ENCODE measurements at places on chromosomes 1 and 21.

- DNase-seq = no peak
These were observed 64.6 kb upstream of the LRP8 start for GRCh38 chr1:53392460-53392859.

DNA sequence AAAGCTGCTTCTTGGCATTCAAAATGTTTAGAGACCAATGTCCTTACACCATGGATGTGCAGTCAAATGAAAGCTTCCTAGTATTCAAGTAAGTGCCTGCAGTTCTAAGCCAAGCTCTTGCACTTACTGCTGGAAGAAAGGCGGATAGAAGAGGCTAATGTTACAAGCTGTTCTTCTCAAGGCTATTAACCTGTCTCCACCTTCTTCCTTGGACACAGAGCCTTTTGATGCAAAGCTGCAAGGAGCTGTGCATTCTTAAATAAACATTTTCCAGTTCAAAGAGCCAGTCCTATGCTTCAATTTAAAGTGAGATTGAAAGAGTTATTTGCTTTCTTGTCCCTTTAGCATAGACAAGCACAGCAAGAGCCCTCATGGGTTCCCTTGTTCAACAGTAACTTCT, 167.9 kb upstream of the RUNX1 start:
- DNase-seq = no peak

DNA sequence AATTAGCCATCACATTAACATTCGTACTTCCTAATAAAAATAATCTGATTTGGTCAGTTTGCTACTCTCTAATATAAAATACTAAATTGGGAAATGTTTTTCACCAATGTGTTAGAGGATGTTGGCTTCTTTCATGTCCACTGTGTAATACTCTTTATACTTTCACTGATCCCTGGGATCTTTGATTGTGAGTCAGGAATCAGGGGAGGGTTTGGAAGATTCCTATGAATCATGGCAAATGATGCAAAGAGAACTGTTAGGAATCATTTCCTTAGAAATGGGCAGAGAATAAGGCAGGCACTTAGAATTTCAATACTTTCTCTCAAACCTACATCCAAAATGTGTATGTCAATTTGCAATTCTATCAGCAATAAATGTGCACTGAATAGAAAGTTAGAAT, 31.0 kb downstream of the KRTAP24-1 start:
- no peak for DNase-seq

DNA sequence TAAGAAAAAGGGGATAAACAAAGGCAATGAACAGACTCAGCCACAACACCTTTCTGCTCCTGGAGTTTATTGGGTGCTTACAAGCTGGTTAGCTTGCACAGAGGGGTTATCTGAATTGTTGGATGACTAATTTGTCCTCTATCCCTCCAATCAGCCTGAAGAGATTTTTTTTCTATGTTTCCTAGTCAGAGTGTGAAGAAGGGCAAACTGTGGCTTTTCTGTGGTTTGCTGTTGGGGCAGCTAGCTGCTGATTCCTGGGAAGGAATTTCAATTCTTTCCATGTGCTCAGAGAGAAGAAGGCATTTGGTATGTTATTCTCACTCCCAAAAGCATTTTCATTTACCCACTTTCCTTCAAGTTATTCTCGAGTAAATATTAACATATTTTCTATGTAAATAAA, 48.6 kb downstream of the PCP4 start:
- DNase-seq = no peak

GRCh38 chr1:200899015-200899386, 4.3 kb downstream of the INAVA start:
- no peak for DNase-seq

- DNase-seq = no peak
These were observed 73.4 kb downstream of the BACE2 start for GRCh38 chr21:41241341-41241740.

GRCh38 chr1:167984886-167985489, 48.1 kb upstream of the MPC2 start:
- DNase-seq = no peak

DNA sequence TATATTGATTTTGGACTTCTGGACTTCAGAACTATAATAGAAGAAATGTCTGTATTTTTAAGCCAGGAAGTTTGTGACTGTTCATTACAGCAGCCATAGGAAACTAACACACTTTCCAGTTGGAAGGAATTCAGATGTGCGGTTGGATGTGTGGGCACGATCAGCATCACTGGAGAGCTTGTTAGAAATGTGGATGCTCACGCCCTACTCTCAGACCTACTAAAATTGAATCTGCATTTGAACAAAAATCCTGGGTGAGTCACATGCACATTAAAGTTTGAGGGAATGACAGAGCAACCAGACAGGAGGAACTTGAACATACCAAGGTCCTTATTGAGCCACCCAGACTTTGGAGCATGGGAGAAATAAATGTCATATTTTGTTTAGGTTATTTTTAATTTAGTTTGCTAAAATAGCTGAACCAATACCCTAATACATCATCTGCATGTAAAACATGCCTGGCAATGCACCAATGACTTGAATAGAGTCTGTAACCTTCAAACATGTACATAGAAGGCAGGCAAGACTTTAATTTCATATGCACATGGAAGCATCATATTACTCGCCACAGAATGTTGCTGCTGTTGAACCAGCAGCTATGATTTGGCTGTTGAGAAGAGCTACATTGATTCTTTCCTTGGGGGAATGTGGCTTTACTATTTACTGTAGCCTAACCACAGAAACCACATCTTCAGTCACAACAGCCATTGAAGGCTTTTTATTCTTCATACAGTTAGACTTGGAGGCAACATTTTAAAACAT, 346.2 kb downstream of the BARHL2 start:
- no peak for DNase-seq

DNA sequence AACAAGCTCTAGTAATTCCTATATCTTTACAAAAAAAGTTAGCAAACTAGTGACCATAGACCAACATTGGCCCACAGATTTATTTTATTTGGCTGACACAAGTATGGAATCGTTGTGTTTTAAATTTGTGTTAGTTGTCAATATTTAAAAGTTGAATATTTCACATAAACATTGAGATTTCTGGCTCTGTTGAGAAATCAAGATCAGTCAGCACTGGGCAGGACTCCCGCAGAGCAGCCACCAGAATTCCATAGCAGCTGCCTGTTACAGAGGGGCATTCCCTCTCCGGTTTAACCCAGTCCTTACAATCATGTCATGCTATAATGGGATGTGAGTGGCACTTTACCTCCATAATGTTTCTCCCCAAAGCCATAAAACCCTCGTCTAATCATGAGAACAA, 79.2 kb upstream of the NRIP1 start:
- no peak for DNase-seq

GRCh38 chr1:2988256-2988655, 33.0 kb upstream of the ACTRT2 start:
- no peak for DNase-seq

DNA sequence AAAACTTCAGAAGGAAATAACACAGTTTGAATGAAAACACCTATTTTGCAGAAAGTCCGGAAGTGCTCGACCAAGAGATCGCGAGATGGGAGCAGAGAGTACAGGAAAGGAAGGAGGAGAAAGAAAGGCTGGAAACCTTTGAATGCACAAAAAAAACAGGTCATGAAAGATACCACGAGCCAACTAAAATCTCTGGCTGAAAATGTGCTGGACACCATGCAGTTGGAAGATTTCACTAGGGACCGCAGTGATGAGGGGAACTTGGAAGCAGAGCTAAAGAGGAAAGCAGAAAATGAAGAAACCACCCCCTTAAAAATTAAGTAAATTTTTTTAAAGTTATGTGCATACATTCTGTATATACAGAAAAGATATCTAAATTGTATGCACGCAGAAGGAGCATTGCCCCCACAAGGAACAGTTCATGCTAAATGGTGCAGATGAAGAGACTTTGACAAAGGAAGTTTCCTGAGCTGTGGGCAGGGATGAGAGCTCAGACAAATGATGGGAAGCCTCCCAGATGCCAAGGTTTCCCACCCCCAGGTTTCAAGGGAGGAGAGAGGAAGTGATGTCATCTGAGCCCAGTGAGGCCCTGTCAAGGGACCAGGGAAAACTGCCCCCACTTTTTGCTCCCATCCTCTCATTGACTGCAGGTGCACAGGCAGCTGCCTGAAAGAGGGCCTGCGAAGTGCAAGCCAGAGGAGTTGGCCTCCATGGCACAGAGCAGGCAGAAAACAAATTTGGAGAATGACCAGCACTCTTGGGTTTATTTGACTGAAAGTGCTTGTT, 52.5 kb downstream of the ETS2 start:
- no peak for DNase-seq

DNA sequence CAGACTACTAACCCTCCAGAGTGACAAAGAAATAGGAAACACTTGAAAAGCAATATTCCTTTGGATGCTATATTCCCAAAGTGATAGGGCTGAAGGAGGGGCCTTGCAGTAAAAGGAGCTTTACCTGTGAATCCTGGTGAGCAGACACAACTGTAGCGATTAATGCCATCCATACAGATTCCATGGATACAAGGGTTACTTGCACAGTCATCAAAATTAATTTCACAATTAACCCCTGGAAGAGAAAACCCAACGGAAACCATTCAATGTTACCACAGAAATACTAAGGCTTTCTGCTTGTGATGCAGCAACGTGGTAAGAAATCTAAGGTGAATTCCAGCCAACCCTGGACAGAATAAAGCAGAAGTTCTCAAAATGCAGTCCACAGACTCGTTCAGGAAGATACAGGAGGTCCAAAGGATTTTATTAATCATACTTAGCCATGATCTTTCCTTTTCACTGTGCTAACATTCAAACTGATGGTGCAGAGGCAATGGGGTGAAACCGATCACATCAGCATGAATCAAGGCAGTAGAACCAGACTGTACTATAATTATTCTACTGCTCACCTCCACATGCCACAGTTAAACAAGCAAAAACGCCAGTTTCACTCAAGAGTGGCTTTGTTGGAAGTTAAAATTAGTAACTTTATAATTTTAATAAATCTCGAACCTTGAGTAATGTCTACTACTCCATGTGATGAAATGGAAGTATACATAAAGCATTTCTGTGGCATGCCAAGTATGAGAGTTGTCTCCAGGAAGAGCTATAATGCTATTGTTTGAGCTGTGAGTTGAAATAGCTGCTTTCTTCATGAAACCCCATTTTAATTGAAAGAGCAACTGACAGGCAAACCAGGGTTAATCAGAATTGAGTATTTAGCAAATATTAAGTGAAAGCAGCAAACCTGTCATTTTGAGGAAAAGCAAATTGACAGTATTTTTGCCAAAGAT, 63.2 kb upstream of the ADAM30 start:
- no peak for DNase-seq

DNA sequence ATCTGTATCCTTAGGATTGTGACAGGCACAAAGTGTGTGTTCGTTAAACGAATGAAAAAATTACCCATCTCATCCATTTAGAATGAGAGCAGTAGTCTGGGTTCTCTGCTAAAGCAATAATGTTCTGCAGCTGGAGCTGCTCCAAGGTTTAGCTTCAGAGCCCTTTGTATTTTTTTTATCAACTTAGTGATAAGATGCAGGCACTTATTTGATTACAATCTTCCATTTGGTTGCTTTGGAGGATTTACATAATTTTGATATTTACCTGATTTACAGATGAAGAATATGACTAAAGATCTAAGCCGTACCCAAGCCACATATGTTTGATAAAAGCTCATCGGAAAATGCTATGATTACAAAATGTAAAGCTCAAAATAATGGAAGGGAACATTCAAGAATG, 201.2 kb downstream of the KCTD3 start:
- no peak for DNase-seq

- DNase-seq = no peak
These were observed 5.4 kb upstream of the LAMC2 start for GRCh38 chr1:183180634-183181056.

DNA sequence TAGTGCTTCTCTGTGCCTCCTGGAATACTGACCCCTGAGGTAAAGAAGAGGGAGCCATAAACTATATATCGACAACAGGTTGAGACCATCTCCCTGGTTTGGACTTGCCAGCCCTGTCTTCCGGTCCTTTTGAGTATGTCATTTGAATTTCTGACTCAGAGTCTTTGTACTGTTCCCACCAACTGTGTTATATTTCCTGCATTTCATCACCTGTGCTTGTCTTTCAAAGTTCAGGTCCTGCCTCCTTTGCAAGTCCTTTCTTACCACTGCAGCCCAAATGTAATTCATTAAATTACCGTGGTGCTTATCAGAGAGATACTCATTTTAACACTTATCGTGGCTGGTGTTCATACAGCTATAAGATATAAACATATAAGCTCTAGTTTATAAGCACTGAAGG, 10.7 kb downstream of the AK5 start:
- DNase-seq = no peak

GRCh38 chr1:107682467-107682866, 282.5 kb downstream of the VAV3 start:
- DNase-seq = no peak

DNA sequence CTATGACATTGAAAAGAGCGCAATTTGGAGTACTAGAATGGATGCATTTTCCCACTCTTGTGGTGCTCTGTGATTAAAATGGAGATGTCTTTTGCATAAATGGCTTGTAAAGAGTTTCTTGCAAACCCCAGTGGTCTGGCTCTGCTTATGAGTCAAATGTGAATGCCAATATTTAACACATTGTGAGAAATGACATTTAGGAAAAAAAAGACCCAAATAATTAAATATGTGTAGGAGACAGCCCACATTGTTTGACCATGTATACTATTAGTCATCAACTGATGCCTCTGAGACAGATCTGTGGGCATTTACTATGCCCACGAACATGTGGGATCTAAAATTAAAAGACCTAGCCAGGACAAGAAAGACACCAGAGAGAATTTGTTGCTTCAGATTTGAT, 22.2 kb upstream of the RUNX1 start:
- no peak for DNase-seq

DNA sequence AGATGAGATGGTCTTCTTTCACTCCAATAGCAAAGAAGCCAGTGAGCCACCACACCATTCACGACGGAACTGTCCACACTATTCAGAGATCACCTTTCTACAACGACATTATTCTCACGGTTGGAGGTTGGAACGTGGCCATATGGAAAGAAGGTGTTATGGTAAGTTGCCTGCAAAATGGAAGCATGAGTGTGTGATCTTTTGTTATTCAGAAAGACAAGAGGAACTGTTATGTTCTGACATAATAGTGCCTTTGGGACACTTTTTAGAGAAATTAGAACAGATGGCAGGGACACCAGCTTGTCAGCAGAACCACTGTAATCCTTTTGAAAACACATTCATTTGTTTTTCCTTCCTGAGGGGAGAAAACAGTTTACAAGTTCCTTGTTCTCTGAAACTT, 75.8 kb upstream of the MCOLN3 start:
- no peak for DNase-seq

GRCh38 chr1:99619583-99619982, 26.3 kb upstream of the PALMD start:
- DNase-seq = no peak

DNA sequence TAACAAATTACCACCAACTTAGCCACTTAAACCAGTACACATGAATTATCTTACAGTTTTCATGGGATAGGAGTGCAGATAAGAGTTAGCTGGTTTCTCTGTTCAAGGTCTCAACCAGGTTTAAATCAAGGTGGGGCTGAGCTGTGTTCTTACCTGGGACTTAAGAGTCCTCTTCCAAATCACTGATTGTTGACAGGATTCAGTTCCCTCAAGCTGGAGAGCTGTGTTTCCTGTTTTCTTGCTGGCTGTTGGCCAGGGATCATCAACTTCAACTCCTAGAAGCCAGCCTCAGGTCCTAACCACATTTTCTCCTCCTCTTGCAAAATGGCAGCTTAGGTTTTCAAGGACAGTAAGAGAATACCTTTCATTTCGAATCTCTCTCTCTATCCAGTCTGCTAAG, 123.8 kb upstream of the CHRM3 start:
- no peak for DNase-seq

GRCh38 chr1:162275622-162276175, 101.0 kb downstream of the SPATA46 start:
- DNase-seq = no peak
